ENCODE measurements at places on chromosomes 3 and 15. TPM values are rescaled to one million over a fixed set of nuclear protein-coding genes. Genes with fewer than 3 reads are reported as not detected.

CGGBP1 gene
- 95.0 TPM for total RNA-seq

RLBP1 gene
- not detected for total RNA-seq

CCR9 gene
- not detected for total RNA-seq

GRCh38 chr15:97470417-97470816 lies 490.1 kb upstream of the ARRDC4 start:
- no peak for DNase-seq
- no peaks in the 10 kb centered on the region for H3K4me1 ChIP-seq
- H3K27ac ChIP-seq, result no peak overlapping the region
- H3K27me3 ChIP-seq, result no peaks in the 10 kb centered on the region
- H3K36me3 ChIP-seq, result no peaks in the 10 kb centered on the region
- H3K4me3 ChIP-seq, result no peak overlapping the region

GRCh38 chr3:16309558-16309957 lies 44.5 kb downstream of the OXNAD1 start:
- peaks cover 26% of the 10 kb centered on the region for H3K36me3 ChIP-seq
- peaks cover 4% of the 10 kb centered on the region for H3K4me1 ChIP-seq
- H3K27ac ChIP-seq, result no peak overlapping the region

HACL1 gene
- total RNA-seq, result 12.9 TPM

GRCh38 chr15:40323953-40324937 lies 753 bp downstream of the INAFM2 start:
- peak overlapping the region; percentile 76 for H3K27ac ChIP-seq
- H3K4me3 ChIP-seq, result peak overlapping the region; percentile 80
- no peaks in the 10 kb centered on the region for H3K36me3 ChIP-seq
- H3K4me1 ChIP-seq, result peaks cover 22% of the 10 kb centered on the region
- peak; percentile 89 for DNase-seq

TGM4 gene
- not detected for total RNA-seq

- no peaks in the 10 kb centered on the region for H3K36me3 ChIP-seq
- H3K4me3 ChIP-seq, result no peak overlapping the region
- no peak overlapping the region for H3K27ac ChIP-seq
- peaks cover 14% of the 10 kb centered on the region for H3K27me3 ChIP-seq
Measured at GRCh38 chr3:44000586-44000985, 241.1 kb upstream of the TOPAZ1 start.

DNA sequence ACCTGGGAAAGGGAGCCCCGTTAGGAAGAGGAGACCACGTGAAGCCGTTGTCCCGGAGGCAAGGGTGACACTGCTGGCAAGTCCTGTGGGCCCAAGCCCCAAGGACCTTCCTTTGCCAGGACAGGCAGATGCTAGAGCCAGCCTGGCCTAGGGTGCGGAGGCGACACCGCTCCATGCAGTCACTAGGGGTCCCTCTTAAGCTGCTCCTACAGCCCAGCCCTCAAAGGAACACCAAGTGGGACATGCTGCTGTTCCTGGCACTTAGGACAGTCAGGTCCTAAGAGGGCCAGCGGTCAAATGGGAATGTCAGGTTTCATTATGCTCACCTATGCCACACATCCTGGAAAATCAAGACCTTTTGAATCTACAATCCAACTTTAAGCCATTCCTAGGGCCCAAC lies 59.7 kb downstream of the RPN1 start:
- no peaks in the 10 kb centered on the region for H3K4me1 ChIP-seq
- DNase-seq, result no peak
- H3K27ac ChIP-seq, result no peak overlapping the region
- H3K36me3 ChIP-seq, result no peaks in the 10 kb centered on the region

DNA sequence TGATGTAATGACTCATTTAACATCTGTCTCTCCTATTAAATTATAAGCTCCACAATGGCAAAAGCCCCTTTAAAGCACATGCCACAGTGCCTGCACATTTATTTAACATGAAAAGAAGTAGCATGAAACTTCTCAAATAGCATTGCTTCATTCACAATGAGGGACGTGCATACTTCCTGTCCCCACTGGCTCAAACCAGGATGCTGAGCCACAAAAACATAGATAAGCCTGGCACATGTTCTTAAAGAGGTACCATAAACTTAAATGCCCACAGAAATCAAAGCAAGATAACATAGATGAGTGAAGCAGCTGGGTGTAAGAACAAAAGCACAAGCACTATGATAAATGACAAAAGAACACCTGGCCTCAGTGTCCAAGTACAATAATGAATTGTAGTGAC lies 3.8 kb downstream of the TP53BP1 start:
- H3K27ac ChIP-seq, result no peak overlapping the region
- no peaks in the 10 kb centered on the region for H3K36me3 ChIP-seq
- H3K4me1 ChIP-seq, result peaks cover 7% of the 10 kb centered on the region
- no peaks in the 10 kb centered on the region for H3K27me3 ChIP-seq
- no peak overlapping the region for H3K4me3 ChIP-seq
- DNase-seq, result no peak

EFCAB12 gene
- 0.72 TPM for total RNA-seq

KNG1 gene
- total RNA-seq, result not detected

DNA sequence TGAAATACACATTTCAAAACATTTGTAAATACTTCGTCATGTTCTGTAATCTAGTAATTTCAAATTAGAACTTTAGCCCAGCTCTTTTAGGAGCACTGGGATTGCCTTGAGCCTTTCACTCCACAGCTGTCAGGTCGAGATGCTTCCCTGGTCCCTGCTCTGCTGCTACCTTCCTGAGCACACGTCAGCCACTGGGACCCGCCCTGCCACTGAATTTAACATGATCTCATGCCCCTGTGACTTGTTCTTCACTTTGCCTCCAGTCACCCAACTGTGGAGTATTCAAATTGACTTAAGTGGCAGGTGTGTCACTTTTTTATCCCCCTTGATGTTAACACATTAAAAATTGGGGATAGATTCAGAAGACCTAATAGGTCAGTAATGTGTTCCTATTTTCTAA lies 3.3 kb downstream of the ARRDC4 start:
- H3K4me3 ChIP-seq, result no peak overlapping the region
- DNase-seq, result no peak
- peaks cover 37% of the 10 kb centered on the region for H3K4me1 ChIP-seq
- H3K27ac ChIP-seq, result no peak overlapping the region
- H3K36me3 ChIP-seq, result no peaks in the 10 kb centered on the region

FAM240A gene
- not detected for total RNA-seq

- no peaks in the 10 kb centered on the region for H3K36me3 ChIP-seq
- no peaks in the 10 kb centered on the region for H3K4me1 ChIP-seq
- no peak overlapping the region for H3K4me3 ChIP-seq
- H3K27ac ChIP-seq, result no peak overlapping the region
Measured at GRCh38 chr15:32676169-32676568, 34.7 kb downstream of the SCG5 start.

ZBED2 gene
- total RNA-seq, result 7.0 TPM

DNA sequence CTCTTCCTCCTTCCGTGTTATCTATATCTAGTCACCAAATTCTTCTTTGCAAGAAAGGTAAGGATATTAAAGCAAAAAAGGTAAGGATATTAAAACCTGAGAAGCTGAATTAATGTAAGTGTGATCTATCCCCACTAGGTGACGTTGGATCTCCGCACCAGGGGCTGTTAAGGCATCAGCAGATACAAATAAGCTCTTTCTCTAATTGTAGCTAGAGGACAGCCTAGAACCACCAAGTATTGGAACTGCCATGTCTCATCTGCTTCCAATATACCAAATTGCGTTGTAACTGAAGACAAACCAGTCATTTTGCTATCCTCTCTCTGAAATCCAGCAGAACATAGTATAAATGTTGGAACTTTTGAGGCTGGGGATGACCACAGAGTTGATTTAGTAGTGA lies 471.2 kb upstream of the TGFBR2 start:
- no peaks in the 10 kb centered on the region for H3K27me3 ChIP-seq
- no peaks in the 10 kb centered on the region for H3K4me1 ChIP-seq
- no peak for DNase-seq

- DNase-seq, result no peak
- no peaks in the 10 kb centered on the region for H3K27me3 ChIP-seq
- no peak overlapping the region for H3K4me3 ChIP-seq
- H3K4me1 ChIP-seq, result no peaks in the 10 kb centered on the region
- H3K27ac ChIP-seq, result no peak overlapping the region
- H3K36me3 ChIP-seq, result no peaks in the 10 kb centered on the region
Measured at GRCh38 chr3:114884213-114884923, 262.7 kb downstream of the ZBTB20 start.

GRCh38 chr3:146637871-146638270 lies 32.7 kb upstream of the PLSCR5 start:
- DNase-seq, result no peak
- H3K4me3 ChIP-seq, result no peak overlapping the region
- H3K27me3 ChIP-seq, result no peaks in the 10 kb centered on the region
- H3K27ac ChIP-seq, result no peak overlapping the region

DNA sequence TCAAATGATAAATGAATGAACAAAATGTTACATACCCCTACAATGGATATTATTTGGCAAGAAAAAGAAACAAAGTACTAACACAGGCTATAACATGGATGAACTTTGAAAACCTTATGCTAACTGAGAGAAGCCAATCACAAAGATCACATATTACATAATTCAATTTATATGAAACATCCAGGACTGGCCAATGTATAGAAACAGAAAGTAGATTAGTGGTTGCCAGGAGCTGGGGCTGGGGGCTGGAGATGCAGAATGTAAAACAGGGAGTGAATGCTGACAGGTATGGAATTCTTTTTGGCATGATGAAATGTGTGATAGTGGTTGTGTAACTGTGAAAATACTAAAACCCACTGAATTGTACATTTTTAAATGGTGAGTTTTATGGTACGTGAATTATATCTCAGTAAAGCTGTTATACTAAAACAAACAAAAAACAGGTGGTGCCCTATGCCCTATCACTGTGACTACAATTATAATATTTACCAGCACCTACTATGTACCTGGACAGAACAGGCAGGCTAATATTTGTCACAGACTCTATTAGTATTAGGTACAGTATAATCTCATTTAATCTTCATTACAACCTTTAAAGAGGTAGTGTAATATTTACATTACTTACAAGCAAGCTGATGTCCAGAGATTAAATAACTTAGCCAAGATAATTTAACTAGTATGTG lies 90.0 kb downstream of the ETFA start:
- no peak overlapping the region for H3K4me3 ChIP-seq
- H3K4me1 ChIP-seq, result peaks cover 11% of the 10 kb centered on the region
- H3K36me3 ChIP-seq, result peaks cover 21% of the 10 kb centered on the region
- no peaks in the 10 kb centered on the region for H3K27me3 ChIP-seq

GRCh38 chr15:69881766-69882165 lies 216.0 kb downstream of the TLE3 start:
- no peak for DNase-seq
- no peaks in the 10 kb centered on the region for H3K36me3 ChIP-seq
- H3K4me3 ChIP-seq, result no peak overlapping the region
- H3K27ac ChIP-seq, result no peak overlapping the region
- H3K4me1 ChIP-seq, result no peaks in the 10 kb centered on the region
- no peaks in the 10 kb centered on the region for H3K27me3 ChIP-seq

DNA sequence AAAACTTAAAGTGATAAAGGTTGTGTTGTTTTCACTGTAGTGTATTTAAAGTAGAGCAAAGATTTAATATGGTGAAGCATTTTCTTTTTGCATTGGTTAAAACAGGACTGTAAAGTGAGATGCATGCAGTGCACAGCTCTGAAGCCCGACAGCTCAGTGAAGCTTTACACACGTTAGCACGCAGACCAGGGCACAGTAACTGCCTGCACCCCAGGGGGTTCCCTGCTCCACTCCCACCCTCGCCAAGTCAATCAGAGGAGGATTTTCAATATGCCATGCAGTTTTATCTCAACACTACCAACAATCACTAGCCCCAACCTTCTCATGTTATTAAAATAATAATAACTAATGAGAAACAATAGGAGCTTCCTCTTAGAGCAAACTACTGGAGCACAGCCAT lies 28.1 kb upstream of the BCL2L10 start:
- H3K36me3 ChIP-seq, result no peaks in the 10 kb centered on the region
- DNase-seq, result no peak
- no peaks in the 10 kb centered on the region for H3K27me3 ChIP-seq
- peaks cover 3% of the 10 kb centered on the region for H3K4me1 ChIP-seq
- no peak overlapping the region for H3K27ac ChIP-seq

- peaks cover 6% of the 10 kb centered on the region for H3K4me1 ChIP-seq
- peak overlapping the region; percentile 53 for H3K27ac ChIP-seq
- no peaks in the 10 kb centered on the region for H3K27me3 ChIP-seq
Measured at GRCh38 chr3:43162230-43163084, 56.6 kb upstream of the POMGNT2 start.

- no peaks in the 10 kb centered on the region for H3K36me3 ChIP-seq
- no peaks in the 10 kb centered on the region for H3K4me1 ChIP-seq
Measured at GRCh38 chr3:87002346-87002745, 11.4 kb upstream of the VGLL3 start.

TPRG1 gene
- 24.5 TPM for total RNA-seq

DNA sequence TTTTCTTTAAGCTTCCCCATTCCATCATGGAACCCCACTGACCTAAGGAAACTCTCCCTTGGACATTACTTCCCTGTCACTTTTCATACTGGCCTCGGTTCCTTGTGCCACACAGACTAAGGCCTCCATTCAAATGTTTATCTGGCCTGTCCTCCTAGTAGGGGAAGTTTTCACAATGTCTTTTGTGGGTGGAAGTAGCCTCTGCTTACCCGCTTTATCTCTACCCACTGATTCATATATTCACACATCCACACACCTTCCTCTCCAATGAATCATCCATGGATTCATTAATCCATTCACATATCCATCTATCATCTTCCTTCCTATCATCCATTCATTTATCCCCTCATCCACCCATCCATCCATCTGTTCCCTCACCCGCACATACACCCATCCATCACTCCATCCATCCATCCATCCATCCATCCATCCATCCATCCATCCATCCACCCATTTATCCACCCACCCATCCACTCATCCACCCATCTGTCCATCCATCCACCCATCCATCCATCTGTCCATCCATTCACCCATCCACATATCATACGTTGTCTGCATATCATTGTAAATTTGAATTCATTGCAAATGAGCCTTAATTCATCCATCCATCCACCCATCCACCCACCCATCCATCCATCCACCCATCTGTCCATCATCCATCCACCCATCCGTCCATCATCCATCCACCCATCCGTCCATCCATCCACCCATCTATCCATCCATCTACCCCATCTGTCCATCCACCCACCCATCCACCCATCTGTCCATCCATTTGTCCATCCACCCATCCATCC lies 49.1 kb downstream of the IQSEC1 start:
- no peak for DNase-seq
- H3K4me3 ChIP-seq, result no peak overlapping the region
- no peak overlapping the region for H3K27ac ChIP-seq
- H3K27me3 ChIP-seq, result no peaks in the 10 kb centered on the region
- no peaks in the 10 kb centered on the region for H3K36me3 ChIP-seq

GRCh38 chr3:133592843-133593242 lies 19.4 kb downstream of the CDV3 start:
- peaks cover 11% of the 10 kb centered on the region for H3K4me1 ChIP-seq
- H3K4me3 ChIP-seq, result no peak overlapping the region
- no peak overlapping the region for H3K27ac ChIP-seq
- no peaks in the 10 kb centered on the region for H3K27me3 ChIP-seq
- DNase-seq, result no peak

ZNF860 gene
- 1.2 TPM for total RNA-seq

Measured in upper lobe of left lung (tissue), 6 donors.